ENCODE measurements at places on chromosomes 3 and 15.

DNA sequence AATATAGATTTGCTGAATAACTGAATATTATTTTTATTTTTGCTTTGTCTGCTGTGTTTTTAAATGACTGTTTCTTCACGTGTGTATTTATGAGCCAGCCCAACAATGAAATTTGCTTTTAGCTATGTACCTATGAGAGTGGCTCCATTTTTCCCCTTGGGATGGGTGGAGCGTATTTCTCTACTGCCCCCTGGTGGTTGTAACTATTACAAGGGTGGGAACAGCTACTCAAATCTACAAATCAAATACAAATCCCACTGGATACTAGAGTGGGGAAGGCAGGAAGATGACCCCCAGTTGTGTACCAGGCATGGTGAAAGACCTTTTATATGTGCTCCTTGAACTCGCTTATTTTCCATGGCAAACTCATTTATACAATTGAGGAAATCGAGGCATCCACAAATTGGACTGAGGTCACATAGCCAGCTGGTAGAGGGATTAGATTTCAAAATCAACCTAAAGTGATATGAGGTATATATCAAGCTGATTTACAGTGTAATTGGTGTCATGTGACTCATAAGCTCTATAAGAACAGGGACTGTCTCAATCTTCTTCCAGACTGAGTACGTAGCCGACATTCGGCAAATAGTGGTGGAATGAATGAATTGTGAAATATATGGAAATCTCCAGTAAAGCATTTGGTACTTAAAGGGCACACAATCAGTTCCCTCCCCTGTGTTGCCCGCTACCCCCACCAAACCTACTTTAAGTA, 69.5 kb upstream of the VEPH1 start:
- DNase-seq, result no peak

DNA sequence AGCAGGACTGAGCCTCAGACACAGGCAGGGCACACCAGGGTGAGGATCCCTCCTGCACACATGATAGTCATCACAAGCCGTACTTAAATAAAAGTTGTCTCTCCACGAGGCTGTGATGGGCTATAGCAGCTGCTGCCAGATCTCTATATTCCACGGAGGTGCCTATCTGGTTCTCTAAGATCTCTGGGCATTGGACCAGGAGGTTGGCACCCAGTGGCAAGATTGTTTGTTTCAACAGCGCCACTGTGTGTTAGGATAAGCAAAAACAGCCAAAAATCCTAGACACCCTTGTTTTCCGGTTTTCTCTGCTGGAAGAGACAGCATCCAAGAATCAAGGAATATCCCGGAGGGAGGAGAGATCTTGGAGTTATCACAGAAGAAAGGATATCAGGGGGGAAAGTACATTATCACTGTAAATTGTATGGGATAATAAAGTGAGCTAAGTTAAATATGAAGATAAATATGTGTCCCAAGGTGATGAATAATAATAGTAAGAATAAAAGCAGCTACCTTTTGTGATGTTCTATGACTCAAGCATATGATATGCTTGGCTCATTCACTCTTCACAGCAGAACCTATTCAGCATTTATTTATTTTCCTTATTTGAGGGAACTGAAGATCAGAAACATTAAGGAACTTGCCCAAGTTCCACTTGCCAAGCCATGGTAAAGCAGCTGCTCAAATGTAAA, 90.6 kb upstream of the AKAP13 start:
- DNase-seq, result no peak

DNA sequence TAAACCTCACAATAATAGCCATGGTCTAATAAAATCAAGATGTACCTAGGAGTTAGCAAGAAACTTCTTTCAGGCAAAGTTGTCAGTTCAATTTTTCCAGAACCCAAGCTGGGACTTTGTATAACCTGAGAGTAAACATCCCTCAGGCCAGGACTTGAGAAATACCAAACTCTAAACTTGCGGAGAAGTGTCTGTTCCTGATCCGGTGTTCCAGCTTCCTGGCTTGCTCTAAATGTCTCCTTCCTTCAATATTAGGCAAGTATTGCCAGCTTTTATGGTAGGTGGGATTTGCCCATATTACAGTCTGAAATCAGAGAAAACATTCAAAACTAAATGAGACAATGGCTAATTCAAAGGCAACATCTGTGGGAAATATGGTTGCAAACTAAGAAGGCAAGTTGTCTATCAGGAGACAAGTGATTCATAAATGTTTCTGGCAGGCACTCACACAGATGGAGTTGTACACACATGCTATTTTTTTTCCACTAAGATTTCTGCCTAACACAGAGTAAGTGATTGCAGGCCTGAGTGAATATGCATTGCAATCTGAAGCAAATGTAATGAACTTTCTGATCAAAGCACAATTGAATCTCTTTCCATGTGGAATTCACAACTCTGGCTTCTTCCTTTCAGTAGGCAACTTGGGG, 88.3 kb upstream of the COL8A1 start:
- no peak for DNase-seq

DNA sequence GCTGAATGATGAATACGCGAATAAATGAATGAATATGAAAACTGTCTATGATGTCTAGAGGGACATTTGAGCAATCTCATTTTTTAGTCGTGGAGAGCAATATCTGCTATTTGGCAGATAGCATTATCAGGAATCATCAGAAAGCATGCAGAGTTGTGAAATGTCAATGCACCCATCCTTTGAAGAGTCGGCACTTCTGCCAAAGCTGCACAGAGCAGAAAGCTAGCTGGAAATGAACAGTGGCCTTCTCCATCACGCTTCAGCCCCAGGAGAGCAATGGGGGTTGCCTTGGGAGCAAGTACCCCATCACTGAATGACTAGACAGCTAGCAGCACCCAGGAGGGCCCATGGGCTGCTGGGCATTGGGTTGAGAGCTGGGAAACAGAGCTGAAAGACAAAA, 69.1 kb upstream of the PROK2 start:
- no peak for DNase-seq

DNA sequence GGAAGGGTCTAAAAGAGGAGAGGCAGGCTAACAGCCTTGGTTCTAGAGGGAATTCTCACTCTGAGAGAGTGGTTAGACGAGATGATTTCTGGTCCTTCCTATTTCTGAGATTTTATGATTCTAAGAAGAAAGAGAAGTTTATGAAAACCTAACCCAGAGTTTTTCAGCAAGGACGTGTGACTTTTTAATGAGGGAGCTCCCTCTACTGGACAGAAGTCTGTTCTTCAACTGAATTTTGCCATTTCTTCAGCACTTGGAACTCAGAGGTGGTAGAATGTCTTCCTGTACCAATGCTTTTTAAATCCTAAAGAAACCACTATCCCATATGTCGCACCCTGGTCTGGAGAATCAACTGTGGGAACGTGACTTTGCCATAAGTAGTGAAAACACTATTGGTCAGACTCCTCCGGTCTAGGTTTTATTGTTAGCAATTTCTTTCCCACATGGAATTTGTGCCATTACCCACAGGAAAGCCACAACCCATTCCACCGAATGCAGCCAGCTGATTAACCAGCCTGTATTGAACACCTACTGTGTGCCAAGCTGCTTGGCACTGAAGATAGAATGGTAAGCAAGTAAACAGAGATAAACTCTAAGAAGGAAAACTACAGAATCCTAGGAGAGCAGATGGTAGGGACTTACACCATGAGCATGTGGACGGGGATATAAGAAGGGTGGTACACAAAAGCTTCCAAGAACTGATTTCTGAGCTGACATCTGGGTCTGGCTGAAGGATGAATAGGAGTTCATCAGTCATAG, 199.5 kb upstream of the LMCD1 start:
- no peak for DNase-seq

DNA sequence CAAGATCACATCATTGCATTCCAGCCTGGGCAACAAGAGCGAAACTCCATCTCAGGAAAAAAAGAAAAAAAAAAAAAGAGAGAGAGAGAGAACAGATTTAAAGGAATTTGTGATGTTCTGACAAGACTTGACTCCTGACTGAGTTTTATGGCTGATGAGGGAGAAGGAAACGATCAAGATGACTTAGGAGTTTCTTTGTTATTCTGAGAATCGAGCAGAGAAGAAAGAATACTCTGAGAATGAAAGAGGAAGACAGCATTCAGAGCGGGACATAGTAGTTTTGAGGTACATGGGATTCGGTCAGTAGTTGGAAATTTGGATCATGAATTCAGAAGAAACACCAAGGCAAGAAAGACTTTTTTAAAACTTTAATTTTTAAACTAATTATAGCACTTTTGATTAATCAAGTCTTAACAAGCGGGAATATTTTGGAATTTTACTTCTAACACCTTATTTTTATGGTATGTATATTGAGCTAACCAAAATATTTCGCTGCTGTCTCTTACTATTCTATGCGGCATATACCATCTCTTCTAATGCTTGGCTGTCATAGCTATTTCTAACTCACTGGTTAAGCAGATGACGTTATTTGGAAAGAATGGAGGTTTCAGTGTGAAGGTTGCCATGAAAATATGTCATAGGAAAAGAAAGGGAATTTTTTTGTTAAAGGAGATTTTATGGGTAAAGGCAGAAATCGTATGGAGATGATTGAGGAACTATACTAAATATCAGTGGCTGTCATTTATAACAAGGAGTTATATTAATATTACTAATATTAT, 644.1 kb downstream of the RBMS3 start:
- DNase-seq, result no peak

DNA sequence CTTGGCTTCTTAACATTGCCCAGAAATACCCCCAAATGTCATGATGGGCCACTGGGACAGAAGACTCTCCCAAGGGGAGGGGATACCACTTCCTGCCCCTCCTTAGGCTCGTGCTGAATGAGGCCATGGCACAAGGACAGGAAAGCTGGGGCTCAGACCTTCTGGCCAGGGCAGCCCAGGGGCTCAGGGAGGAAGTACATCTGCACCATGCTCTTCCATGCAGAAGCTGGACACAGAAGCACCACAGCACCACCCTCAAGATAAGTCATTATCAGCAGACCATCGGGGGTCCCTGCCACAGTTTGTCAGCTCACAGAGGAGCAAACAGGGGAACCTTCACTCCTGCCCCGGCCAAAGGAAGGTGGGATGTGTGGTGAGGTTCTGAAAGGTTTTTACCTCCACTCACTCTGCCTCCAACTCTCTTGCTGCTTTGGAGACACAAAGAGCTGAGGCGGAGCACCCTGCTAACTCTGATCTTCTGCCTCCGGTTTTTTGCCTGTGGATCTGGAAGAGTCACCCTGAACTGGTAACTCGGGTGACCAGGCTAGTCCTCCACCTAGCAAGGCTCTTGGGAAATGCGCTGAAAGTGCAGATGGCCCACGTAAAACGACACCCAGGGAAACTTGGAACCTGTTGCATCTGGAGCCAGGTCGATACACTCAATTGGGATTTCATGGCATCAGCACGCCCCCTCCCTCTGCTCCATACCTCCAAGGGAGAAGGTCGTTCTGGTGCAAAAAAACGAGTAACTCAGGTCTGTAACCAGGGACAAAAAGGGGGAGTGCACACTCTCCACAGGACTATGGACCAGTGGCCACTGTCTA, 8.3 kb downstream of the BMF start:
- no peak for DNase-seq

DNA sequence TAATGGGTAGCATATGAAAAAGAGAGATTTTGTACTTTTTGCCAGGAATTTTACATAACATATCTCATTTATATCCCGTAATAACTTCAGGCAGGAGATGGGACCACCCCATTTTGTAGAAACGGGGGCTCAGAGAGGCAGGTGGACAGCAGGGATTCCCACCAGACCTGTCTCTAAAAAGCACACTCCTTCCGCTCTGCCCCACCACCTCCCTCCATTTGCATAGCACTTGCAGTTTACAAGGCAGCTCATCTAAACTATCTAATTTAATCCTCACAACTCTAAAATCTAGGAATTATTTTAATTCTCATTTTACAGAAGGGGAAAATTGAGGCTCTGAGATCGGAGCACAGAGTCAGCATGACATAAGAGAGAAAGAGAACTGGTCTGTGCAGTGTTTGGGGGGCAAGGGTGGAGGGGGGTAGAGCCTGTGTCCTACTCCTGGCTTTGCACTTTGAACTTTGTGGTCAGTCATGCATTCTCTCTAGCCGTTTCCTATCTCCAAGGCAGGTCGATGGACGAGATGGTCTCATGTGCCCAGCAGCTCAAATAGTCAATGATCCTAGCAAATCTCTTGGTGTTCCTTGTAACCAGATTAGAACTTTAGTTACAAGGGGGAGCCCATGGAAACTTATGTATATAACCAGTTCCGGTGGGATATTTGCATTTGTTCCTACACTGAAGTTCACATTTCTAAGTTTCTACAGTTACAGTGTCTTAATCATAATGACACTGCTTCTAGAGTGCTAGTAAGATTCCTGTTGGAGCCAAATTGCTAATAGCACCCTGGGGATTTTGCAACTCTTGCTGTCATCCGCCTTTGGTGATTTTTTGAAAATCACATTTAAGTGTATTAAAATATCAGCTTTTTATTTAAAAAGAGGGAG, 18.6 kb downstream of the CRYGS start:
- DNase-seq, result no peak

DNA sequence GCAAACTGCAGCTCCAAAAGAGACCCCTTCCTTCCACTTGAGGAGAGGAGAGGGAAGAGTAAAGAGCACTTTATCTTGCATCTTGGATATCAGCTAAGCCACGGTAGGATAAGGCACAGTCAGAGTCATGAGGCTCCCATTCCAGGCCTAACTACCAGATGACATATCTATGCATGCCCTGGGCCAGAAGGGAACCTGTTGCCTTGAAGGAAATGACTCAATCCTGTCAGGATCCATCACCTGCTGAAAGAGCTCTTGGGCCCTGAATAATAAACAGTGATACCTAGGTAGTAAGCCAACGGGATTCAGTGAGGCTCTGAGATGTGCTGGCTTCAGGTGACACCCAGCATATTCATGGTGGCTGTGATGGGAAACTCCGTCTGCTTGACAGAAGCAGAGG, 118.5 kb upstream of the EPHA3 start:
- DNase-seq, result no peak

DNA sequence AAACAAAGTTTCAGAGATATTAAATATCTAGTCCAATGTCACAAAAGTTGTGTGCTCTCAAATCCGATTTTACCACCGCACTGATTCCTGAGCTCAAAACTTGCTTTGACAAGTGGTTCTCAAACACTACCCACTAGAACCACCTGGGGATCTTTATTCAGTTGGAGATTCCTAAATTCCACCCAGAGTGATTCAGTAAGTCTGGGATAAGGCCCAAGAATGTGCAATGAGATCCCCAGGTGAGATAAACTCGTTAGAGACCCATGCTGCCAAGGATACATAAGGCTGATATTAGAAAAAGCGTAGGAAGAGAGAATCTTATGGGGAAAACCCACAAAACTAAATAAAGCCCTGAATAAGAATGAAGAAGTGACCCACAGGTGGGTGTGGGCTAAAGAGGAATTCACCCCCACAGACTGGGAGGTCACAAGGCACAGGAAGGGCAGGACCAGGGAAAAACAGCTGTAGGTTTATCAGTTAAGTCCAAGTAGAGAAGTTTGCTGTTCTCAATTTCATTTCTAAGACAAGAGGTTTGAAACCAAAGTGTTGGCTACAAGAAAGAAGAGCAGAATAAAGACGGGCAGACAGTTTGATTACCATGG, 11.5 kb upstream of the RPS17 start:
- DNase-seq, result no peak

GRCh38 chr3:9600597-9600996, 47.0 kb upstream of the LHFPL4 start:
- no peak for DNase-seq

- DNase-seq, result no peak
These were observed 41.5 kb downstream of the FGF12 start for GRCh38 chr3:192685801-192686200.

- no peak for DNase-seq
These were observed 71.2 kb downstream of the MAP2K5 start for GRCh38 chr15:67613708-67614107.

- DNase-seq, result peak; percentile 47
These were observed 976 bp upstream of the NUP210 start for GRCh38 chr3:13420831-13421765.

Measured in activated CD4-positive, alpha-beta T cell treated with anti-CD3 and anti-CD28 coated beads for 24 hours (primary cell).